ENCODE measurements at places on chromosomes 7 and 10.
A peak's percentile ranks its signal among the peaks of the same experiment; 100 is the strongest.

DNA sequence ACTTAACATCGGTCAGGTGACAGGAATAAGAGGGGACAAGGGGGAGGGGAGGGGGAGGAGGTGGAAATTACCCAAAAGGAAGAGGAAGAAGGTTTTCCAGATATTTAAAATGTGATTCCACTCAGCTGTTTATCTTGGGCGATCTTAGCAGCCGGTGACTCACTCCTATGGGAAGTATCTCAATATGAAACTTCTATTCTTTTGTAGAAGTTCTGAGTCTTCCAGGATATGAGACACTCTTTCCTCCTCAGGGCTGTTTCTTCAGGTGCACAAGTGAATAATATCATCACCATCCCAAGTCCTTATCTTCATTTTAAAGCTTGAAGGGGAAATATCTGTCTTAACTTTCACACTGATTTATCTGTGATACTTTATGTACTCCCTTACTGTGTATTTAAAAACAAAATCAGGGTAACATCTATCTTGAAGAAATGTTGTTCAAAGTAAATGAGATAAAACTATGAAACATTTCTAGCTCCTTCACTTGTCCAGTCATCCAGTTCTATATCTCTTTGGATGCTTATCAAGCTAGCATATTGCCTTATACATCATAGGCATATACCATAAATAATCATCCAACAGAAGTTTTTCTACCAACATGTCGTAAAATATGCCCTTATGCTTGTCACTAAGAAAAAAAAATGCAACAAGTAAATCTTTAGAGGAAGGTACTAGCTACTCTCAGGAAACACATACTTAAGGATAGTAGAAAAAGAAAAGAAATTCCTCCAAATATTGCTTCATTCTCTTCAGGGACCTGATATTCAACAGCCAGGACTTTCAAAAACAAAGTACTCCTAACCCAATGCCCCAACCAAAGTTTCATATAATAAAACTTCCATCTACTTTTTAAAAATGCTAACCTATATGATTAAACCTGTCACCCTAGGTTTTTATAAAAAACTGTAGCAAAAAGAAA, 13.7 kb downstream of the DOCK4 start:
- no peak for DNase-seq

DNA sequence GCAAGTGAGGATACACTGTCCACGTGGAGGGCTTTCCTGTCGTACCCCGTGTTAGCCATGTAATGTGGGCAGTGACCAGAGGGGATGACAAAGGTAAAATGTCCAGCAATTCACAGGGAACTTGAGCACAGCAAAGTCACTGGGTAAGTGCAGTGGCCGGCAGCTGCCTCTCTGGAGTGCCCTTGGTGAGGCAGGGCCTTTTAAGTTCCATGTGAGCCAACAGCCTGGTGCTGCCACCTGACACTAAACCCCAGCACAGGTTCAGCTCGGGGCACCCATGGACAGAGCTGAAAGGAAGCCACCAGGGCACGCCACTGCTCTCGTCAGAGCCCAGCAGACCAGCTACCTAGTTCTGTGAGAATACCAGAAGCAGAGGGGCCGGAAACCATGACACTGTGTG, 168.3 kb downstream of the PRKAG2 start:
- no peak for DNase-seq

GRCh38 chr10:50334273-50334672, 83.0 kb upstream of the ASAH2 start:
- no peak for DNase-seq

DNA sequence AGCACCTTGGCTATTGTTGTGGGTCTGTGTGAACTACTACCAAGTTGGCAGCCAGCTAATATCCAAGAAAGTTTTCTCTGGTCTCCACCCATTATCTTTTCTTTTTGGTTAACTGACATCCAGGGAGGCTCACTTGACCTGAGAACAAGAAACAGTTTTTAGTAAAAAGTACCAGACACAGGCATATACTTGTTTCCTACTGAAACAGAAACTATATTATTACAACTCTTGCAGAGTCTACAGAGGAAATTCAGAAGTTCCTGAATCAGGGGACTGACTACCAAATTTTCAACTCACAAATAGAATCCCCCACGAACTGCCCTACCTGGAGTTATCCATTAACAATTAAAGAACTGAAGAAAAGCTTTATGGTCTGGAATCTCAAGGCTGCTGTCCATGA, 168.9 kb downstream of the KCND2 start:
- DNase-seq = no peak

- no peak for DNase-seq
Observed at GRCh38 chr7:127810696-127811660, 159.0 kb downstream of the SND1 start.

DNA sequence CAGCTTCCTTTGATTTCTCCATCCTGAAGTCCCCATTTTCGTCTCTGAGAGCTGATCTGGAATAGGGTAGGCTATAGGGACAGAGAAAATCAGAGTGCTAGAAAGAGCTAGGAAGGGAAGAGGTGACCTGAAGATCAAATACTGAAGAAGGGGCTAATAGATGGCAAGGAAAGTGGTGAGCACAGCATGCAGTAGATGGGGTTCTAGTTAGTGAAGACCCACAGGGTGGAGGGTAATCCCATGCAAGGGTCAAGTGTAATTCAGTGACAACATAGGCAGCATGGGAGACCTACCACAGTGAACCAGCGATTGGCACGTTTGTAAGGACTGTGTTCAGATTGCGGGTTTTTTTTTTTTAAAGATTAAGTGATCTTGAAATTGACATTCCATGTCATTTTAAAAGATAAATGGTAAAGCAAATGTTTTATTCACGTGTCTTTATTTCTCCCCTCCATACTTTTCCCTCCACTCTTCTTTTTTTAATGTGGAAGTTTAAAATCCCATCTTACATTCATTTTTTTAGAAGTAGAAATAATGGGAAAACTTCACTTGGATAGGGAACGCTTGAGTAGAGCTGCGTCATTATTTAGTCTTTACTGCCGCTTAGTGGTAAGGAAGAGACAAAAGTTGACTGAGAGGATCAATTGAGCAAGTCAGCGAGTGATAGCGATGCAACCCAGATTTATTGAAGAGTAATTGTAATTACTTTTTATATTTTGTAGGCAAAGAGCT, 21.0 kb upstream of the ABI1 start:
- DNase-seq = peak; percentile 52

DNA sequence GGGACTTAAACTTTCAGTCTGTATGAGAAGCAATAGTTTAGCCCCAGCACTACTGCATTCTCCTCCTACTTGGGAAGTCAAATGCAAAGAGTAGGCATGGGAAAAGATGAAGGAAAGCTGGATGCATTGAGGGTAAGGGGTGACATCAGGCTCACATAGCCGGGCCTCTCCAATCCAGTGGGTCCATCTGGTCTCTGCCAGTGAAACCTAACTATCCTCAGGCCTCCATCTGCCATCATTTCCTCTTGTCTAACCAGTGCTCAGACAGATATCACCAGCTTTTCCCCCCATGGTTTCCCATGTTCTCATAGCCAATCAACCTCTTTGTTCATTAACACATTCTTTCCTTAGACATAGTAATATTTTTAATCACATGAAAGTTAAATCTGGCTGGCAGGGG, 118.3 kb downstream of the DGKI start:
- no peak for DNase-seq

GRCh38 chr10:108784534-108784933, 1138.8 kb downstream of the XPNPEP1 start:
- DNase-seq = no peak

DNA sequence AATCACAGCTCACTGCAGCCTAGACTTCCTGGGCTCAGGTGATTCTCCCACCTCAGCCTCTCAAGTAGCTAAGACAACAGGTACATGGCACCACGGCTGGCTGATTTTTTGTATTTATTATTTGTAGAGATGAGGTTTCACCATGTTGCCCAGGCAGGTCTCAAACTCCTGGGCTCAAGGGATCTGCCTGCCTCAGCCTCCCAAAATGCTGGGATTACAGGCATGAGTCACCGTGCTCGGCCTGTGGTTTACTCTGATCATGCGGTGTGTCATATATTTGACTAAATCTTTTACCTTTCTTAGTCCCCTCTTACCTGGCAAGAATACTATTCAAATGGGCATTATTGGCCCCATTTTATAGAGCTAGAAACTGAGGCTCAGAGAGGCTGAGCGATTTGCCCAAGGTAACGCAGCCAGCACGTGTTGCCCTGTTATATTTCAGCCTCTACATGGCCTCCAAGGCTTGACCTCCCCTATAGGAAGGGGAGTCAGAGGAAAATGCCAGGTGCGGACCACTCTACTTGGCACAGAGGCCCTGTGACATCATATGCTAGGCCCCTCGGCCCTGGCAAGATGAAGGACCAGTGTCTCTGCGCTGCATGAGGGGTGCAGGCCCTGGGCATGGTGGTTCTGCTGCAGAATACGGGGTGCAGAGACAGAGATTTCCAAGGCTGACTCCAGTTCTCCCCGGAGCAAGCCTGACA, 8.2 kb downstream of the ZCCHC24 start:
- DNase-seq = no peak

DNA sequence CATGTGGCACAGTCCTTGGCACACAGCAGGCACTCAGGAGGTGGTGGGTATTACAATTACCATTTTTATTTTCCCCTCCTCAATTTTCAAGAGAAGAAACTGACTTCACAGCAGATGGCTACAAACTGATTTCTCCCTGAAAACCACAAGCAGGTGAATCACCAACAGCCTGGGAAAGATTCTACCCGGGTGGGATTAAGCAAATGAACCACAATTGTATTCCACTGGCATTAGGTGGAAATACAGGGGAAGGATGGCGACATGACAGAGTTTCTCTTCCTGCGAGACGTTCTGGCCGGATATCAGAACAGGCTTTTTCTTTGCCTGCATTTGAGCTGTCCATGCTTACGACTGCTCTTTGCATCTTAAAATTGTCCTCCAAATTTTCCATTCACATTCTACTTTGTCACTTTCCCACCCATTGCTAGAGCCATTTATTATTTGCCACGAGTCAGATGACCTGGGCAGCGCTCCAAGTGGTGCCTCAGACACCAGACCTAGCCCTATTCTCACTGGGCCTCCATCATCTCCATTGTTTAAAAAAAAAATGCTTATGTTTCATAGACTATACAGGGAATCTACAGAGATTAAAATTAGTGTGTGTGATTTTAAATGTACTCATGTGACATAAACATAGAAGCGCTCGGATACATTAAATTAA, 4.6 kb downstream of the DENND11 start:
- no peak for DNase-seq

- DNase-seq = no peak
Observed at GRCh38 chr10:53489335-53490182, 717.0 kb upstream of the MBL2 start.

DNA sequence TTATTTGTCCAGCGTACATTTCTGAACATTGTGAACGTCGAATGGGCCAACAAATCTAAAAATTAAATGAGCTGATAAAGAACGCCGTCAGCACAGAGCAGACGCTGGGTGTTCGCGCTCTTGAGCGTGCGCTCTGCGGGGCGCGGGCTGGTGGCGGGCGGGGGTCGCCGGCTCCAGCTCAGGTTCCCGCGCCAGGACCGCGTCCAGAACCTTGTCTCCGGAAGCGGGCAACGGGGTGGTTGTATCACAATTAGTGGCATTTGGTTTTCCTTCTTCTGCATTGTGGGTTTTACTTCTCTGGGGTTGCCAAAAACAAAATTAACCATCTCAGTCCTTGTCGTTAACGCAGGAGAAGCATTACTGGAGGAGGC, 2.4 kb downstream of the CYP2E1 start:
- DNase-seq = no peak

- no peak for DNase-seq
Observed at GRCh38 chr10:43821103-43821502, 172.4 kb upstream of the ZNF32 start.

DNA sequence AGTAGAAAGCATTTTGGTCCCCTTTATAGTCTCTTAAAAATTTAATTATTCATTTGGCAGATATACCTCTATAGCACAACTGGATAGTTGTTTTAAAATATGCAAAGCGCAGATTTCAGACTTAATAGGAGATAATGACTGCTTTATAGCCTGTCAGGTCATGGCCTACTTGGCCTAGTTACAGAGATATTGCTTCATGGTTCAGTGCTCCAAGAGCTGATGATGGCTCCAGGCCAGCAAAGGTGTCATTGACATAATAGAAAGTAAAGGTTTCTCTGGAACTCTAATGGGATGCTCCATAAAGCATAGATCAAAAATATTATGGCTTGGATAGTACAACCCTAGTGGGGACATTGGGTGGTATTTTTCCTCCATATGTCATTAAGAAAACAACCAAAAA, 285.7 kb downstream of the NXPH1 start:
- DNase-seq = no peak

DNA sequence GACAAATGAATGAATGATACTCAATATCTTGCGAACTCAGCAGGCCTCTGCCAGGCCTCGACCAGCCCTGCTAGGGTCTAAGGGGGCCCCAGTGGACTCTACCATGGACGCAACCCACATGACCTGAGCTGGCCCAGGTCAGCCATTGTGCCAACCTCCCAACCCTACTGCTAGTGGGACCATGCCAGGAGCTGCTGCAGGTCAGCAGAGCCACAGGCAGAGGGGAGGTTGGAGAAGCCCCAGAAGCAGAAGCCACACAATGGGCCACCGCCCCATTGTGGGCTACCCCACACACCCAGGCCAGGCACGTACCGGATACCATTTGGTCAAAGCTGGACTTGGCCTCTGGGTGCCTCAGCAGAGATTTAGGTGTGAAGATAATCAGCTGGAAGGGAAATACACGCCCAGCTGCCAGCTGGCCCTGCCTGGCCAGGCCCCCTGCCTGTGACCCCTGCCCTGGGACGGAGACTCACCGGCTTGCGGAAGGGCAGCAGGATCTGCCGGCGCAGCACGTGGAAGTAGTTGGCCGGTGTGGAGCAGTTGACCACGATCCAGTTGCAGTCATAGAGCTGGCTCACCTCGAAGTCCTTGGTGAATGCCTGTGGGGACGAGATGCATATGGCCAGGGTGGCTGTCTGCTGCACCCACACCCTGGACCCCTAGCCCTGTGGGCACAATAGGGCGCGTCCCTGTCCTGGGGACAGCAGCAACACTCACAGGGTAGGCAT, 24.5 kb downstream of the OGDHL start:
- DNase-seq = no peak

GRCh38 chr7:93836116-93836515, 54.4 kb downstream of the TFPI2 start:
- DNase-seq = no peak

GRCh38 chr10:114995468-114996247, 57.7 kb downstream of the TRUB1 start:
- no peak for DNase-seq

- no peak for DNase-seq
Observed at GRCh38 chr10:5196702-5197113, at the start of gene AKR1C4. Gene AKR1C4 (plus strand): TSS chr10:5196837. CDS start chr10:5196868, 31 bp downstream.

DNA sequence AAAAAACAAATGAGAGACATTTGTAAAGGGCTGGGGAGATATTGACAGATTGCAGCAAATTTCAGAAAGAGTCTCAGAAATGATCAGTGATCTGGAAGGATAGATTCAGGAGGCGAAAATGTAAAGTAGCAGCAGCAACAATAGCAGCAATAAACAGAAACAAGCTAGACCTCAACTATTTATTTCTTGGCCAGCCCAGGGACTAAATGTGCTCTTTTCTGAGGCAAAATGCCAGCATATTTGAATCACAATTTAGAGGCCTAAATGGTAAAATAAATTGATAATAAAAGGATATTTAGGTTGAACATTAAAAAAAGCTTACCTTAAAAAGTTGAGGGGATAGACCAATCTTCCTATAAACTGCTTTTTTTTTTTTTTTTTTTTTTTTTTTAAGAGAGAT, 134.6 kb upstream of the ITGB1 start:
- no peak for DNase-seq

Data from NCI-H446 treated with DMSO at 0.1 percent for 48 hours (cell line).